ENCODE measurements at places on chromosomes 11 and 22.

GRCh38 chr11:44955015-44955738 lies 4.5 kb upstream of the TP53I11 start:
- peak; percentile 67 for DNase-seq

- DNase-seq: peak; percentile 21
These were observed 1.3 kb upstream of the ISX start for GRCh38 chr22:35064664-35065063.

- no peak for DNase-seq
These were observed 130.8 kb downstream of the FCHSD2 start for GRCh38 chr11:73011126-73011817.

DNA sequence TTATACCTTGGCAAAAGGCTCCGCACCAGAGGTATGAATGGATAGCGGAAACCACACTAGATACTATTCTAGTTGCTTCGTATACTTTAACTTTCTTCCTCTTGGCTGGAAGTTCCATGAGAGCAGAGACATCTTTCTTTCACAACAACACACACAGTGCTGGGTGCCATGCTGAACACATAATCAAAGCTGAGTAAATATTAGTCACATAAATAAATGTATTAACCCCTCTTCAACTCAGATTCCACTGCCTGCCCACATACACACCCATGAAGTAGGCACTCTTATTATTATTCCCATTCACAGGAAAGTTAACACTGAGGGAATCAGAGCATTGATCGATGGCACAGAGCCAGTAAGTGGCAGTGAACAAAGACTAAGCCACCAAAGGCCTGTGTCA lies 35.4 kb downstream of the SPON1 start:
- no peak for DNase-seq

DNA sequence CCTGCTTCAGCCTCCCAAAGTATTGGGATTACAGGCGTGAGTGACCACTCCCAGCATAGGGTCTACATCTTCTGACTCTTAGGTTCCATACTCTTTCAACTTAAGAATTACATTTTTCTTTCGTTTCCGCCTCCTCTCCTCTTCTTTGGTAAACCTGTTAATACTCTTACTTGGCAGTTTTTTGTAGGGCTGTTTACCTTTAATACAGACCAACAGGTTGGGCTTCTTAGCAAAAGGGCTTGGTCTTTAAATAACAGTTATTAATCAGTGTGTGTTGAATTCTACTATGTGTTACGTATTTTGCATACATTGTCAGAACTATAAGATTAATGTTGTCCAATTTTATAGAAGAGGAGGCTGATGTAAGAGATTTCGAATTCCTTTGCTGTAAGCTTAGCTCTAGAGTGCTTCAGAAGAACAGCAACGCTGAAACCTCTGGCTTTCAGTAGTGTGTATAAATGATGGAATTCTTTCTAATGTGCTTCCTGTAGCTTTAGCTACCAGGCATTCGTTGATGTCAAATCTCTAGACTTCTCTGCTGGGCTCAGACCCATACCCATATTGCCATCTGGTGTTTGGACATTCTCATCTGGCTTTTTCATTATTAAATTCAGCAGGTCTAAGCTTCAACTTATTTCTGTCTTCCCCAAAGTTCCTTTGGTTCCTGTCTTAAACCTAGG lies 3.1 kb downstream of the FDX1 start:
- no peak for DNase-seq

DNA sequence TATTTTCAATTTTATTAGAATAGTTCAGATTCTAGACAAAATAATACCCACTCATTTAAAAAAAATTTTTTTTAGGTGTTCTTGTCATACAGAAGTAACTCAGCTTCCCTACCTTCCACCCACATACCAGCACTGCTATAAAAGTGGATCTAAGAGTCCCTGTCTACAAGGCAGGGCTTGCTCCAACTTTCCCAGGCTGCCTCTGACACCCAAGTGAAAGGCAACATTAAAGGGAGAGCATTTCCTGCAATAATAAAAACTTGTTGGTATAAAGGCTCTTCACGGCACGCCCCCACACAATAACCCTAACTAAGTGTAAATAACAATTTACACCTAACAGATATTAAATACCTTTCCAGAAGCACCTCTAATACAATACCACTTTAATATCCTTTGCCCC lies 127.2 kb downstream of the APOL5 start:
- no peak for DNase-seq

GRCh38 chr11:35122308-35122707 lies 16.7 kb upstream of the CD44 start:
- no peak for DNase-seq

DNA sequence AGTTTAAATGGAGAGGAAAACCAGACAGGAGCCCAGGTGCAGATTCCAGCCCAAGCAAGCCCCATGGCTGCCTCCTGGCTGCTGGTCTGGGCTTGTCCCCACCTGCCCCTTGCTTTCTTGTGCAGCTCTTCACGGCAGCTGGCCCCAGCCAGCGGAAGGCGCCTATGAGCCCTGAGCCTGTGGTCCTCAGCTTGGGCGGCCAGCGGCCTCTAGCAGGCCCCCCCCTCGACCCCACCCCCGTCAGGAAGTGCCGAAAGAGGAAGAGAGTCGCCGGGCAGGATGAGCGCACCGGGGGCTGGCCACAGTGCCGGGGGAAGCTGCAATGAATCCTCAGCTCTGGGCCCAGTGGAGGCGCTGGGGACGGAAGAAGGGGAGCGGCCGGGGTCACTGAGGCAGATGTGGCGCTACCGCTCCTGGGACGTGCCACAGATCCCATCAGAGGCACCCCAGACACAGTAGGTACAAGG lies 2.1 kb upstream of the DGKZ start:
- DNase-seq: no peak

DNA sequence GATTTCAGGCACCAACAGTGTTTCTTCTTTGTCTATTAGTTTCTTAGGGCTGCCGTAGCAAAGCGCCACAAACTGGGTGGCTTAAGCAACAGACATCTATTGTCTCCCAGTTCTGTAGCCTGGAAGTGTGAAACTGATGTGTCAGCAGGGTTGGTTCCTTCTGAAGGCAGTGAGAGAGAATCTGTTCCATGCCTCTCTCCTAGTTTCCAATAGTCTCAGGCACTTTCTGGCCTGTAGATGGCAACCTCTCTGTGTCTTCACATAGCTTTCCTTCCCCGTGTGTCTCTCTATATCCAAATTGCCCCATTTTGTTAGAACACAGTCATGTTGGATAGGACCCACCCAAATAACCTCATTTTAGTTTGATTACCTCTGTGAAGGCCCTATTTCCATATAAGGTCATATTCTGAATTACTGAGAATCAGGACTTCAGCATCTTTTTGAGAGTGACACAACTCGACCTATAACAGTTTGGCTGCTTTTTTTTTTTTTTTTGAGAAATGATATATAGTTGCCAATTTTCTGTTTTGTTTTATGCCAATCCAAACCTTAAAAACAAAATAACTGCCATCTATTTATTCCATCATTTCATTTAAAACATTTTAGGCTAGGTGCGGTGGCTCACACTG lies 108.2 kb downstream of the SLC36A4 start:
- no peak for DNase-seq

DNA sequence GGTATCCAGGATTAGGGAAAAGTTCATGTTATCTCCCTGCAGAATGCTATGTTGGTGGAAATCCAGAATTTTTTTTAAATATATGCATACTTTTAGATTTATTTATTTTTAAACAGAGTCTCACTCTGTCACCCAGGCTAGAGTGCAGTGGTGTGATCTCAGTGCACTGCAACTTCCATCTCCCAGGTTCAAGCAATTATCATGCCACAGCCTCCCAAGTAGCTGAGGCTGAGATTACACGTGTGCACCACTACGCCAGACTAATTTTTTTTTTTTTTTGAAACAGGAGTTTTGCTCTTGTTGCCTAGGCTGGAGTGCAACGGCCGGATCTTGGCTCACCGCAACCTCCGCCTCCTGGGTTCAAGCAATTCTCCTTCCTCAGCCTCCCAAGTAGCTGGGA lies 2.6 kb downstream of the PACSIN2 start:
- no peak for DNase-seq

GRCh38 chr11:120835601-120836228 lies 188.2 kb upstream of the TBCEL start:
- no peak for DNase-seq

GRCh38 chr11:34614344-34615104 lies 6.4 kb upstream of the EHF start:
- DNase-seq: no peak

DNA sequence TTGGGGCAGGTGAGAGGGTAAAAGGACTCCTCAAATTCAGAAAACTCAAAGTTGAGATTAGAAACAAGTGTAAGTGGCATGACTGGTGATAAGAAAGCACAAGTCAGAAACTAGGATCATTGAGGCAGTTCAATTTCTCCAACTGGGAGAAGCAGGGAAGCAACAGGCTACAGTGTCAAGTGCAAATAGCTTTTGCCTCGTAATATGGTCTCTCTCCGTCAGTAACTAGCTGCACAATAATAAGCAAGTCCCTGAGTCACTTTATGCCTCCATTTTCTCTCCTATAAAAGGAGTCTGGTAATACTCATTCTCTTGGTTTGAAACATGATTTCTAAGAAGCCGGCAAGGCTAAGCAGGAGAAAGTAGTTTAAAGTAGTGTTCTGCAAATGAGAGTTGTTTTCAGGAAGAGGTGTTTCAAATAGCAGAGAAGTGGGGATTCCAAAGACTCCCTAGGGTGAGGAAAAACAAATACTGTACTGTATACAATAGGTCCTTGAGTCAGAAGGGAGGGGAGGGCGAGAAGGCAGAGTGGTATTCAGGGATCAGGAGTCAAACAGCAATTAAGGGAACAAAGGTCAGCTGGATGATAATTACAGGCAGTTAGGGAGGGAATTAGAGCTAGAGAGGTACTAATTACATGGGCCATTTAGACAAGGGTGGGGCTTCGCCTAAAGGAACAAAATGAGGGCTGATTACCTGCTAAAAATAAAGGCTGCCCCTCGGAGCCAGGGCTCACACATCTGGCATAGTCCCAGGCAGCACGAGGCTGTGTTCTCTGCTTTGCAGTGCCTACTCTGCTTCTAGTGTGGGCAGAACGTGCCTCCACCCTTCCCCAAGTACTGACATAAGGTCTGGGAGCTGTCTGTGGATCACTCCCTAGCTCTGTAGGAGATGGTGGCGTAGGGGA lies 96.0 kb upstream of the BDNF start:
- no peak for DNase-seq

- DNase-seq: peak; percentile 94
These were observed 47.5 kb upstream of the ME3 start for GRCh38 chr11:86719781-86720463.

GRCh38 chr22:45785458-45785857 lies 113.8 kb downstream of the ATXN10 start:
- peak; percentile 65 for DNase-seq

DNA sequence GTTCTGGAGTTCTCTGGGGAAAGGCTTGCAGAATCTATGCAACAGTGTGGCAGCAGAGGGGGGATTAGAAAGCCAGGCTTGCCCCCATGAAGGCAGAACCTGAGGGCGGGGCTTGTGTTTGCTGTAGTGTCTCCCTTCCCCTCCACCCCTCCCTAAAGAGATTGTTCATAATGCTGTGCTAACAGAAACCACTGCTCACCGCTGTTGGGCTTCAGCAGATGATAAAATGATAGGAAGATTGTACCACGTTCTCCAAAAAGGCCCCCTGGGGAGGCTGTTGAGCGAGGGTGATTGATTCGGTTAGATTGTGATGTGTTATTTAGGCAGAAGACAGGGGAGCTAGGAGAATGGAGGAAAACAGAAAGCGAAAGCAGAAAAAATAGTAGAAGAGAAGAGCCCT lies 215.2 kb upstream of the NCAM1 start:
- DNase-seq: no peak

GRCh38 chr11:102110761-102111010 lies 439 bp downstream of the YAP1 start:
- no peak for DNase-seq

GRCh38 chr22:48051796-48052620 lies 1289.6 kb downstream of the TBC1D22A start:
- DNase-seq: no peak

DNA sequence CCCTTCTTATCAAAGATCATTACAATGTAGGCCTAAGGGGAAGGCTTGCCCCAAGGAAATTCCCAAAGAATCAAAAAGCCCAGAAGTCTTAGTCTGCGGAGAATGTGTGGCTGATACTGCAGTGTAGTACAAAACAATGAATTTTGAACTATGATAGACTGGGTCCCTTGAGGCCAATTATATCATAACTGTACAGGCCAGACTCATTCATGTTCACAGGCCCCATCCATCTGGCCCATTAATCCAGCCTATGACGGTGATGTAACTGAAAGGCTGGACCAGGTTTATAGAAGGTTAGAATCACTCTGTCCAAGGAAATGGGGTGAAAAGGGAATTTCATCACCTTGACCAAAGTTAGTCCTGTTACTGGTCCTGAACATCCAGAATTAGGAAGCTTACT lies 35.2 kb downstream of the IGLL1 start:
- no peak for DNase-seq

DNA sequence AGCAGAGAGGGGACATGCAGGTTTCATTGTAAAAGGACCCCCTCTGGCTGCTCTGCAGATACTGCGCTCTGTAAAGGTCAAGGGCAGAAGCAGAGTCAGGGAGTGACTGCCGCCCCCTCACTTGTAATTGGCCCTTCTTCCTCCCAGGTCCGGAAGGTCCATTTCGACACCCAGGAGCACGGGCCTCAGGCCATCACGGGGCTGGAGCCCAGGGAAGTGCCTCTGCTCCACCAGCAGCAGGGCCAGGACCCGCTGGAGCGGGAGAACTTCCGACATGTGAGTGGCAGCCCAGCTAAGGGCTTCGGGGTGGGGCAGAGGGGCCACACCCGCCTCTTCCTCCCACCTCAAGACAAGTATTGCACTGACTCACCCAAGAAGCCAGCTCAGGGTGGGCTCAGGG lies 24.0 kb upstream of the LRRC10B start:
- no peak for DNase-seq

- no peak for DNase-seq
These were observed 284.0 kb downstream of the LRRC4C start for GRCh38 chr11:41175304-41175972.

GRCh38 chr22:45194686-45195085 lies 31.0 kb downstream of the NUP50 start:
- no peak for DNase-seq

- DNase-seq: peak; percentile 7
These were observed 74.9 kb upstream of the KCNA4 start for GRCh38 chr11:30091737-30092136.

GRCh38 chr11:63908631-63909401 lies 8.1 kb downstream of the RCOR2 start:
- no peak for DNase-seq

GRCh38 chr22:43273902-43274484 lies 69.2 kb downstream of the SCUBE1 start:
- DNase-seq: no peak

DNA sequence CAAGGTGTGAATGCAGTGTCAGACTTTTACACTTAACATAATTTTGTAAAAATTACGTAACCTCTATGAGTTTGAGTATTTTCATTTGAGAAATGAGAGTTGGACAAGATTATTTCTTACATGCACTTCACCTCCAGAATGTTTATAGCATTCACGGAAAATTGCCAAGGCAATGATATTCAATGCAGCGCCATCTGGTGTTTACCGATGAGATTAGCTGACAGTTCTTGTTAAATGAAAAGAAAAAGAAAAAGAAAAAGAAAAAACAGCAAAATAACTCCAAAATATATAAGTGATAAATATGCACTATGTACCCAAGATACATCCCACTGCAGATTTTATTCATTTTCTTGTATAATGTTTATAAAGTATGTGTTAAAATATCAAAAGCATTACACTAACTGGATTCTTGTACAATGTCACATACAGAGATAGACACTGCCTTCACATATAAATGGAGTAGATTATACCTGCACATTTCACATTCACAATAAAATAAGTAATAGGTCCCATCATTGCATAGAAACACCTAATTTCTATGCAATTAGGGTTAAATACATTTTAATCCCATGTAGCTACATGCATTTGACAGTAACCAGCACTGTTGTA lies 976.3 kb upstream of the FAT3 start:
- peak; percentile 1 for DNase-seq

- no peak for DNase-seq
These were observed 16.3 kb upstream of the GNAZ start for GRCh38 chr22:23053912-23054530.

All from kidney epithelial cell (primary cell).